Lower leg skin (tissue), 4 donors: ENCODE measurements at places on chromosomes 12 and 14. TPM values are rescaled to one million over a fixed set of nuclear protein-coding genes. Genes with fewer than 3 reads are reported as not detected.

Gene CLEC14A
- 25.8 TPM for total RNA-seq

Gene SDR9C7
- 71.0 TPM for total RNA-seq

Gene FAM216A
- total RNA-seq = 1.9 TPM

Gene CPNE6
- total RNA-seq = 0.39 TPM

Gene PPP4R4
- total RNA-seq = 8.6 TPM

Gene KTN1
- total RNA-seq = 107 TPM

Gene RNASE1
- total RNA-seq = 94.6 TPM

Gene KRT75
- total RNA-seq = 5.2 TPM

Gene DEPDC4
- total RNA-seq = not detected
